Midbrain (tissue), 1 donor: ENCODE measurements at places on chromosomes 16 and 17.
A peak's percentile ranks its signal among the peaks of the same experiment; 100 is the strongest.

DNA sequence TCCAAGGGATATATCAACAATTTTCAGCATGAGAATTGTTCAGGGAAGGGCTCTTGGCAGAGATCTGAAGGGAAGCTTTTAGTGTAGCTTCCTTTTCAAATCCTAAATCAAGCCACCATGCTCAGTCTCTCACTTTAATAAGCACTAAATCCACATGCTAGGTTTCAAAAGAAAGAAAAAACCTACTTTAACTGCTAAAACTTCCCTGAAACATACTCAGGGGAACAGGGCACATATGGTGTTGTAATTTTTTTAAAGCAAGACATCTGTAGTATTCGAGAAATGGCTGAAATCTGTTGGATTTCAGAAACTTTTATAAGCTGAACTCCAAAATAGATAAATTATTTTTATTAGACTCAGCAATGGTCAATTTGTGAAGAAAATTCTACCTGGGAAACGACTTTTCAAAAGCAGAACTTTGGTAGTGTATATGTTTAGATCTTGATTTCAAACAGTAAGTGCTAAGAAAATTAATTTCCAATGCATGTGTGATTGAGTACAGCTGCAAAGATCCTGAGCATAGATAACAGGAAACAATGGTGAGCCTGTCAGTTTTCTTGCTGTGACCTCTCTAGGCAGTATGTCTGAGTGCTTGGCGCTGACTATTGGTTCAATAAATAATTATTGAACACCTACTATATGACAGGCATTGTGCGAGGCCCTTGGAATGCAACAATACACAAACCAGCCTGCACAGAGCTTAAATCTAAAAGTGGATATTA, 804.5 kb upstream of the SOX9 start:
- no peak for DNase-seq

DNA sequence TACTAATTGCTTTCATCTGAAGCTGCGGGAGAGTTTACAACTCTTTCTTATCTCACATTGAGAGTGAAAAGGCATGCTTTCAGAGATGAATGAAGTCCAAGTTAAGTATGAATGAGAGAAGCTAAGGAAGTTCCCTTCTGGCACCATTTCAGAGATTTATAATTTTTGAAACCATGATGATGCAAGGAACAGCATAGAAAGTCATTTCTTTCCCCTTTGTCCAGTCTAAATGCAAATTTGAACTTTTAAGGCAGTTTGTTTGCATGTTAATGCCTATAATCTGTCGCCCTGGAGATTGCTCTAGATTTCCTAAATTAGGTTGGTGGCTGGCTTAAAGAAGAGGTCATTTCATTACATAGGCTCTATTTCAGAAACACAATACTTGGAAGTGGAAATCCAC, 594.8 kb upstream of the GOT2 start:
- no peak for DNase-seq

GRCh38 chr17:6995500-6996255, at the start of gene ALOX12:
Gene ALOX12 (plus strand): TSS chr17:6996049. CDS start chr17:6996118, 69 bp downstream.
- no peak for DNase-seq

GRCh38 chr17:14332331-14332730, 31.4 kb downstream of the HS3ST3B1 start:
- no peak for DNase-seq

GRCh38 chr16:78441298-78441697, 341.8 kb downstream of the WWOX start:
- DNase-seq: no peak

DNA sequence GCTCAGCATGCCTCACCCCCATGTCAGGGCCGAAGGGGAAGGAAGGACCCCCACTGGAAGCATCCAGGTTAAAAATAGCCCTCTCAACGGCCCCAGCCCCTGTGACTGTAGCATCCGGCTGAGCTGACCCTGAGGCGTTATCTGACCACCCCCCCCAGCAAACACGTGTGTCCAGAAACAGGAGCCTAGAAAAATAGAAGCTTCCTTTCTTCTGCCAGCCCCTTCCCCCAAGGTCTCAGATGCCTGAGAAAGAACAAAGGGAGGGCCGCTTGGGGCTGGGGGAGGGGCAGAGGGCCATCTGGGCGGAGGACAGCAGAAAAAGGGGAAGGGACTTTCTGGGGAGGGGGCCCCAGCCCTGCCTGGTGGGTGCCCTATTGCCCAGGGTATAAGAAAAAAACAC, 55.8 kb downstream of the ACTG1 start:
- DNase-seq: no peak

- DNase-seq: no peak
These were observed 305.0 kb upstream of the CCL2 start for GRCh38 chr17:33950061-33950460.

GRCh38 chr16:66473654-66474519, 46.8 kb downstream of the BEAN1 start:
- DNase-seq: no peak

DNA sequence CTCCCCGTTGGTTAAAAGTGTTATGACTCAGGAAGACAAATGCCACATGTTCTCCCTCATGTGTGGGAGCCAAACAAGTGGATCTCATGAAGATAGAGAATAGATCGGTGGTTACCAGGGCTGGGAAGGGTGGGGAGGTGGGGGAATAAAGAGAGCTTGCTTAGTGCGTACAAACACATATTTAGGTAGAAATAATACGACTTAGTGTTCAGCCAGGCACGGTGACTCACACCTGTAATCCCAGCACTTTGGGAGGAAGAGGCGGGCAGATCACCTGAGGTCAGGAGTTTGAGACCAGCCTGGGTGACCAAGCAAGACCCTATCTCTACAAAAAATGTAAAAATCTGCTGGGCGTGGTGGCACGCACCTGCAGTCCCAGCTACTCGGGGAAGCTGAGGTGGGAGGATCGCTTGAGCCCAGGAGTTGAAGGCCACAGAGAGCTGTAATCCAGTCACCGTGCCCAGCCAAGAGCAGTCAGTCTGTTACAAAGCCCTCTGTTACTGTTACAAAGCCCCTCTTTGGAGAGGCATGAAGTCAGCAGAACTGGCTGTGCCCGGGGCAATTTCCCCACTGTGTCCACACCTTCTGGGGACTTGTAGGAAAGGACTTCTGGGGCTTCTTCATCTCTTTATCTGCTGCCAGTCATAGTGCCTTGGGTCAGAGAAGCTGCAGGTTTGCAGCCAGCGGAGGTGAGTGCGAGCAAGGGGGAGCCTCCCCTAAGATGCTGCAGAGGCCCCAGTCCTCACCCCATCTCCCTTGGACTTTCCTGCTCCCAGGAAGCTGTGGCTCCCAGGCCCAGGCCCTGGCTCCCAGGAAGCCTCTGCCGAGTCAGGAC, 4.3 kb upstream of the ALDH3A1 start:
- peak; percentile 49 for DNase-seq
